ENCODE measurements at places on chromosomes 5 and 9.

DNA sequence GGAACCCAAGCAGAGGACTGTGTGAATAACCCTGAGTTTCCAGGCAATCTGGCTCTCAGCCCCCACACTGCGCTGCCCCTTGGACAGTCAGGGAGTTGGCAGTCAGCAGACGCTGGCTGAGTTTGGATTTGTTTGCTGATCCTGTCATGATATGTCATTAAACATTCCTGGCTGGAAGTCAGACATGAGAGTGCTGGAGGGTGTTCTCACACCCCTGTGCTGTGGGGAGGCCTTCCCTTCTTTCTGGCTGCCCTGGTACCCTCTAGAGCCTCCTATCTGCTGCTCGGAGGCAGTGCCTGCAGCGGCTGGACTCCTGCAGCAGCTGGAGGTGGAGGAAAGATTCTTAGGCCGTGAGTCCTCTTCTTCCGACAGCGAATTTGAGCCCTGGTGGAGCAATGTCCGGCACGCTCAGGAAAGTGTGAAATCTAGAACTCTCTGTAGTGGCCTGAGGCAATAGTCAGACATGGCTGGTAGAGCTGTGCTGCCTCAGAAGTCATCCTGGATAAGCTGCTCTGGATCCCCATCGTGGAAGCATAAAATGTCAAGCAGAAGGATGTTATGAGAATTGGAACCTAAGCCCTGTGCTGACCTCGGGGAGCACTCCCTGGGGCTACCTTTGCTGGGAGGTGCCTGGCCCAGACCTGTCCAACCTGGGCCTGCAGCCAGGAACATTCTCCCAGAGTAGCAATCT, 72.0 kb downstream of the PDE8B start:
- peak; percentile 43 for DNase-seq

DNA sequence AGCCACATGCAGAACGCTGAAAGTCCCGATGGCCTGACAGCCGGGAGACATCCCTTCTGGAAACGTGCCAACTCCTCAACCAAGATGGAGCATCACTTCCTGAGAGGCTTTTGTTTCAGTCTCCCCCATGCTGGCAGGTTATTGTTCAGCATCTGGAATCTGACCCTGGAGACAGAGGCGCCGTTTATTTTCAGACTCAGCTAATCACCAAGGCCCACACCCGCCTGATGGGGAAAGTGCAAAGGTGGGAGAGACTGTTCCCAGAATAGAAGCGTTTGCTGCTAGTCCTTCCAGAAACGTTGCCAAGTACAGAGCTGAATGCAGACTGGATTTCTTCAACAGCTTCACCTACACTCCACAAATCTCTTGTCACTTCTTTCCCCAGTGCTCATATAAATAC, 41.8 kb upstream of the S1PR3 start:
- peak; percentile 46 for DNase-seq

GRCh38 chr5:177105691-177106476, 19.2 kb downstream of the FGFR4 start:
- DNase-seq: no peak

DNA sequence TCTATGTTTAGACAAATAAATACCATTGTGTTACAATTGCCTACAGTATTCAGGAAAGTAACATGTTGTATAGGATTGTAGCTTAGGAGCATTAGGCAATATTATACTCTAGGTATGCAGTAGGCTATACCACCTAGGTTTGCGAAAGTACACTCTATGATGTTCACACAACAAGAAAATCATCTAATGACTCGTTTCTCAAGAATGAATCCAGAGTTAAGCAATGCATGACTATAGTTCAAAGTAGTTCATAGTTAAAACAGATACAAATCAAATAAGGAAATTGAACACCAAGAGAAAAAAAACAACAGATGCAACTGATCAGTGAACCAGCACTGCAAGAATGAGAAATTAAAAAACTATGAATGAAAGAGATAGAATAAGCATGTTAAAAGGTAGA, 27.6 kb upstream of the ABLIM3 start:
- DNase-seq: peak; percentile 14

GRCh38 chr9:107620801-107621200, 131.2 kb upstream of the KLF4 start:
- DNase-seq: peak; percentile 55

DNA sequence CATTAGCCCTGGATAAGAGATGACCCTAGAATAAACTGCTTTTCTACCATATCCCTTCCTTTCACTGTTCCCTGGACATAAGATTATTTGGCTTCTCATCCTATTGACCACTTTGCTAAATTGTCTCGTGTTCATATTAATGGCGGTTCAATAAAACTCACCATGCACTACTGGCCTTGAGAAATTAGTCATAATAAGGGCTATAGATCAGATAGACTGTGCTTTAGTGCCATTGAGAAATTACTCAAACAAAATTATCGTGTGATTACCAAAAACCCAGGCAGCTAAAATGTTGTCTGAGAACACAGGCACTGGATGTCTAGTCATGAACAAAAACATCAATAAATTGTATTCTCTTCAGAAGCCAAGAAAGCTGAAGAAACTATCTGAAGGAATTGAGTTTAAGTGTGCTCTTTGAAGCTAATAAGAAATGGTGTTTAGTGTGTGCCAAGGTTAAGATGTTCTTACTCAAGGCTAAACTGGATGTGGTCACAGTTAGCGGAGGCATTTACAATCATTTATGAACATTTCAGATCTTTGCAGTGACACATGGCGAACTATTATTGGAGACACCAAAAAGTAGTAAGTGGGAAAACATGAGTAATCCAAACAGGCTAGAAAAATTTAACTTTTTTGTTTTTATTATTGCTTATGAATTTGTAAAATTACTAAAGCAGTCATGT, 460.4 kb upstream of the RORB start:
- no peak for DNase-seq

DNA sequence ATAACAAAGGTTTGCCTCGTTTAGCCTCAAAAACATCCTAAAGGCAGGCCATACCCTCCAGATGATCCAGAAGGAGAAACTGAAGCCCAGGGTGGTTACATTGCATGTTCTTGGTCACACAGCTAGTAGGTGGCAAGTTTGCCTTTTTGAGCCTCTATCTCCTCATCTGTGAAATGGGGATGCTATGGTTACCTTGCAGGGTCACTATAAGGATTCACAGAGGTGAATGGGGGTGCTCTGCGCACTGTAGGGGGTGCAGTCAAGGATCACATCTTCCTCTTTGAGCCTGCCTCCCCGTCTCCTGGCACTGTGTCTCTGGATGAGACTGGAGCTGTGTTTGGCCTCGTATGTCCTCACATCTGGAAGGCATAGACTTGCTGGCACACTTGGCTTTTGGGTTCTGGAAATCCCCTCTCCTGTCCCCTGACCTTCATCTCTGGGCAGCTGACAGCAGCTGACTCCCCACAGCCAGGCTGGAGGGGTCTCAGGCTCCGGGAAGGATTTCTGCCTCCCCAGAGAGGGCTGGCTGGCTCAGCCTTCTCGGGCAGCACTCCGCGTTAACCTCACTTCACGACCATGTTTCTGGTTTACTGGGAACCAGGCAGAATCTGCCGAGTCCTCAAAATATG, 167.7 kb downstream of the RGS3 start:
- DNase-seq: no peak

- DNase-seq: peak; percentile 35
Observed at GRCh38 chr9:74770508-74771261, 117.0 kb downstream of the TRPM6 start.

GRCh38 chr5:109654455-109654854, 35.3 kb upstream of the MAN2A1 start:
- no peak for DNase-seq

DNA sequence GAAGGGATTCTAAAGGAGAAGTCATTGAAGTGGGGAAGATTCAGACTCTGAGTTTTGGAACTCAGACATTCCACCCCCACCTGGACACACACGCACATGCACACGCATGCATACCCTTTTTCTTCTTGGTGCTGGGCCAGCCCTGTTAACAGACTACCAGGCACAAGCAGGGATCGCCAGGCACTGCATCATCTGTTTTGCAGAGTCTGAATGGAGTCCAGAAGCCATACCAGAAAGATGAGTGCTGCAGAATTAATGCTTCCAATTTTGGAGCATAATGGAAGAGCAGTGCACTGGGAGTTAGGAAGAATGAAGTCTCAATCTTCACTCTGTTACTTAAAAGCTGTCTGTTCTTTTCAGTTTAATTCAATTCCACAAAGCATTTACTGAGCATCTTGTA, 95.5 kb downstream of the PDE8B start:
- no peak for DNase-seq

DNA sequence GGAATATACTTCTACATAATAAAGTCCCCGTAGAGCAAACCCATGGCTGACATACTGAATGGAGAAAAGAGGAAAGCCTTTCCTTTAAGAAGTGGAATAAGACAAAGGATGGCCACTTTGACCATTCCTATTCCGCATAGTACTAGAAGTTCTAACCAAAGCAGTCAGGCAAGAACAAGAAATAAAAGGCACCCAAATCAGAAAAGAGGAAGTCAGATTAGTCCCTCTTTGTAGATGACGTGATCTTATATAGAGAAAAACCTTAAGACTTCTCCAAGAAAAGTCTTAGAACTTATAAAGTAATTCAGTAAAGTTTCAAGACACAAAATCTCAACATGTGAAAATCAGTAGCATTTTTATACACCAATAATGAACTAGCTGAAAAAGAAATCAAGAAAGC, 133.9 kb downstream of the GIN1 start:
- DNase-seq: no peak

DNA sequence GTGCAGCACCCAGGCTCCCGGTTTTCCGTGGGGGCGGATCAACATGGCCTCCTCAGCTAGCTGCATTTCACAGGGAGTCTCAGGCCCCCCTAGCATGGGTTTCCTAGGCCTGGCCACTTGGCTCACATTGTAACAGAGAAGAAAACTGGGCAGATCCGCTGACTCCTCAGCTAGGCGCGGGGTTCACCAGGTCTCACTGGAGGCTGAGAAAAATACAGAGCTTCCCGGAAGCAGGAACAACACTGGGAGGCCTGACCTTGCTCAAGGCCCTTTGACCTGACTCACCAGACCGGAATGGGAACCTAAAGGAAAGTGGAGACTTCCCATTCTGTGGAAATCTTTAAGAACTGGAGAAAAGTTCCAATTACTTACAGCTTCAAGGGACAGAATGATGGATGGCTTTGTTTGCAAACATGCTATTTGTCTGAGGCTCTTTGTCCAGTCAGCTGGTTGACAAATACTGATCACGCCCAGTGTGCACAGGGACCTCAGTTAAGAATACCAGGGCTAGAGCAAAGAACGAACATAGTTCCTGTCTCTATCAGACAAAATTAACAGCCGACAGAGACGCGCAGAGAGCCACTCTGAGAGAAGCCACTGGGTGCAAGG, 88.7 kb upstream of the LRRTM2 start:
- no peak for DNase-seq

DNA sequence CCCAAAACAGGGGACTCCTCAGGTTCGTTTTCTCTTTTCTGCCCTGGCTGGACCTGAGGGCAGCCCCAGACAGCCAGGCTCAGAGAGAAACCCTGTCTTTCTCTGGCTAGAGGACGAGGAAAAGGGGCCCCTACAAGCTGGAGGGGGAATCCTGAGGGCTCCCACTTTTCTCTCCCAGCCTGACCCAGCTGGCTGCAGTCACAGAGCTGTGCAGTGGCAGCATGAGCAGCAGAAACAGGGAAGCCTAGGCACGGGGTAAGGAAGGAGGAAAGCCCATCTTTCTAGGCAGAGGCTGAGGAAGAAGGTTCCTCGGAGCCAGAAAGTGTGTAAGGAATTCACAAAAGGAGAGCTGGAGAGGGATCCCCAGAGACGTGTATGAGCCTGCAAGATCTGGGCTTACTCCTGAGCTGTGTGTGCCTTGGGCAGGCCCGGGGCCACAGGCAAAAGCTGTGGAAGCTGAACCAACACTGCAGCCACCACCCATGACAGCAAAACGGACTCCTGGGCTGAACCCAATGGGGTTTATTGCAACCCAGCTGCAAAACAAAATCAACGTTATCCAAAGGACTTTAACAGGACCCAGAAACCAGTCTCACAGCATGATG, 16.2 kb downstream of the CAMSAP1 start:
- no peak for DNase-seq

DNA sequence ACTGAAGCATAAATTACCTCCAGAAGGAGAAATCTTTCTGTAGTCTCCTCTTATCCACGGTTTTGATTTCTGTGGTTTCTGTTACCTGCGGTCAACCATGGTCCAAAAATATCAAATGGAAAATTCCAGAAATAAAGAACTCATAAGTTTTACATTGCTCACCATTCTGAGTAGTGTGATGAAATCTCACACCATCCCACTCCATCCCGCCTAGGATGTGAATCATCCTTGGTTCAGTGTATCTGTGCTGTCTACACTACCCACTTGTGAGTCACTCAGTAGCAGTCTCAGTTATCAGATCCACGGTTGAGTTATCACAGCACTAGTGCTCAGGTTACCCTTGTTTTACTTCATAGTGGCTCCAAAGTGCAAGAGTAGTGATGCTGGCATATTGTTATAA, 371.2 kb downstream of the NFIB start:
- peak; percentile 37 for DNase-seq

GRCh38 chr9:136821826-136822544, 14.2 kb downstream of the RABL6 start:
- no peak for DNase-seq

DNA sequence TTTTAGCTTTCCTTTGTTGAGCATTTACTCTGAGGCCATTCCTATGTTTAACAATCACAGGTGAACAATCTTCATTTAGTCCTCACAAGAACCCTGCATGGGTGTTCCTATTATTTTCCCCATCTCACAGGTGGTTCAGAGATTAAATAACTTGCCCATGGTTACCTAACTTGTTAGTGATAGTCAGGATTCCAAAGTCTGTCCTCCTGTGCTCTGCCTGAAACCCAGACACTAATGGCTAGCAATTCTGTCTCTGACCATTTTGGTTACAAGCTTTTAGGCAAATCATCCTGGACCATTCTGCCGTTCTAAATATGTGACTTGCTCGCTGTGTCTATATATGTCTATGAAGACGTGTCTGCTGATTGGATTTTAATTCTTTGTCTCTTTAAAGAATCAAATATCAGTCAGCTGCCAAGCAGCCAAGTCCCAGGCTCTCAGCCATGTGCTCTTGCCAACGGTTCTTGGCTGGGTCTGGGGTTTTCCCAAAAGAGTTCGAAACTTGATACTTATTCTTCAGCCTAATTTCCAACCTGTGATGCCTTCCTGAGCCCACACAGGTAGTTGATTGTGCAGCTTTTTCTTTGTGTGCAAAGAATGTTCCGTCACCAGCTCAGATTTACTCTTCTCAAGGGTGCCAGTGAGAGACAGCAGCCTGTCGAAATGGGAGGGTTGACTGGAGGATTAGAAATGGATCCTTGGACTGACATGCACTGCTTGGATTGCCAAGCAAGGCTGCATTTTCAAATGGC, 121.7 kb downstream of the NREP start:
- peak; percentile 13 for DNase-seq

Measured in hepatocyte (in vitro differentiated cells).